K562 (cell line): ENCODE measurements at places on chromosomes 2 and 18.

GRCh38 chr2:3423492-3424170 is 44.1 kb downstream of the TRAPPC12 start:
- DNase-seq, result peak; percentile 77

- DNase-seq, result no peak
These were observed 95.4 kb downstream of the BOD1L2 start for GRCh38 chr18:57242285-57242684.

DNA sequence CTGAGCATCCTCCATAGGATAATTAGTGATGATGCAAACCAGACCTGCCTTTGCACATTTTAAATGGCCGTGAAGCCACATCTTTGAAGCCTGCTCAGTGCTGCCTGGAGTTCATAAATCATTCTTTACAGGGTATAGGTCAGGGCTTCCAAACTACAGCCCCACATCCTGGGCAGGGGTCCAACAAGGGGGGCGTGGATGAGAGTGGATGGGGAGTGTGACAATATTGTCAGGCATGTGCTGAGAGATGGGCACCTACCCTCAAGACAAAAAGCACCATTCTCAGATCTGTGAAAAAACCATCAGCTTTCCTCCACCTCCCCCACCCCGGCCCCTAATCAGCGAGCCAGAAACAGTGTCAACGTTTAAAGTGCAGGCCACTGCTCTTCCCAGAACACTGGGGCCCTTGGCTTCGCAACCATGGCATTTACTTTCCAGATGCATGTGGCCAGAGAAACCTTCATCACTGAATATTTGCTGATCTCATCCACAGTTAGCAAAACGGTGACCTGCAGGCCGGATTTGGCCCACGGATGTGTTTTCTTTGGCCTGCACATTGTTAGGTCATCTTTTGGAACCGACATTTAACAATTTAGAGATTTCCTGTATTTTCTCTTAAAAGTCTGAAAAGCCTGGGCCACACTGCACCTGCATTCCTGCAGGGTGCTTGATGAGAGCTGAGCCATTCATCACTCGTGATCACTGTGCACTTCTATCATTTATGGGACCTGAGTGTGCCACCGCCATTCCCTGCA is 130.7 kb downstream of the ANKRD44 start:
- DNase-seq, result no peak

DNA sequence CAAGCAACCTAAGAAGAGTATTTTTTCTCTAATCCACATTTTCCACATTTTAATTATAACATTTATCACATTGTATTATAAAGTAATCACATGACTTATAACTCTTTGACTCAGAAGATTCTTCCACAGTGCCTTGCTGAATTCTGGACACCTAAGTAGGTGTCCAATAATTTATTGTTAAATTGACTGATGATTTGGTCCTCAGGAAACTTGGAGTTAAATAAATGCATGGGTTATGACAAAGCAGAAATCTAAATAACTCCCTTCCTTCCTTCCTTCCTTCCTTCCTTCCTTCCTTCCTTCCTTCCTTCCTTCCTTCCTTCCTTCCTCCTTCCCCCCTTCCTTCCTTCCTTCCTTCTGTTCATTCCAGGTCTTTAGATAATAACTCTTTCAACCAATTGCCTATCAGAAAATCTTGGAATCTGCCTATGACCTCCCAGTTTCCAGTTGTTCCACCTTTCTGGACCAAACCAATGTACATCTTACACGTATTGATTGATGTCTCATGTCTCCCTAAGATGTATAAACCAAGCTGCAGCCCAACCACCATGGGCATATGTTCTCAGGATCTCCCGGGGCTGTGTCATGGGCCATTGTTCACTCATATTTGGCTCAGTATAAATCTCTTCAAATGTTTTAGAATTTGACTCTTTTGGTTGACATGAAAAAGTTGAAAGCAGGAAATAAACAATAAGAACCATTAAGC is 10.4 kb upstream of the KDSR start:
- no peak for DNase-seq

DNA sequence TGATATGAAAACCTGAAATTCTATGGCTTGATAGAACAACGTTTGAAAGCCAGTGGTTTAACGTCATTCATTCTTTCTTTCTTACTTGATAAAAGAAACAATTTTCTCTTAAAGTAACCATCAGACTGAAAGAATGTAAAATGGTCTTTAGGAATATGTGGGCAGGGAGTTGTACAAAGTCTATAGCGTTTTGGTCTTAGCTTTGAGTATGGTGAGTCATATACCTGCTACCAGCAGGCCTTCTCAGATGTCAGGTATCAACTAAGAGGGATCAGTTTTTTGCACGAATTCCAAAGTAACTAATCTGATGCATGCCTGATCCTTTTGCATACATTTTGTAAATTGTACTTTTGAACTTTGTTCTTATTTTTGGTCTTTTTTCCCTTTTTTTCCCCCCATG is 101.5 kb upstream of the DSEL start:
- DNase-seq, result no peak

DNA sequence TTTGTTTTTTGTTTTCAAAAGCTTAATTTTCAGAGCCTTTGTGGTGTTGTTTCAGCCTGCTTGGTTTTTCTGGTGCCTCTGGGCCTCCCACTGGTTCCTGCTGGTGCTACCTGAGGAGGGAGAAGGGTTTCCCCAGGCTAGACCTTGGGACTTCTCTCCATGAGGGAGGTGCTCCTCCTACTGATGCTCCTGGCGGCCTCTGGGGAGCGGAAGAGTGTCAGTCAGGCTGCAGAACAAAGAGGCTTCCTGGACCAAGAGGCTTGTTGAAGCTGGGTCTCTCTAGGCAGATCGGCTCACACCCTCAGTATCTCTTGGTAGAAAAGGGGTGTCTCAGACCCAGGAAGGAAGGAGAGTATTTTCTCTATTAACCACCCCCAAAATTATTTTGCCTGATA is 32.2 kb downstream of the RFX8 start:
- no peak for DNase-seq

DNA sequence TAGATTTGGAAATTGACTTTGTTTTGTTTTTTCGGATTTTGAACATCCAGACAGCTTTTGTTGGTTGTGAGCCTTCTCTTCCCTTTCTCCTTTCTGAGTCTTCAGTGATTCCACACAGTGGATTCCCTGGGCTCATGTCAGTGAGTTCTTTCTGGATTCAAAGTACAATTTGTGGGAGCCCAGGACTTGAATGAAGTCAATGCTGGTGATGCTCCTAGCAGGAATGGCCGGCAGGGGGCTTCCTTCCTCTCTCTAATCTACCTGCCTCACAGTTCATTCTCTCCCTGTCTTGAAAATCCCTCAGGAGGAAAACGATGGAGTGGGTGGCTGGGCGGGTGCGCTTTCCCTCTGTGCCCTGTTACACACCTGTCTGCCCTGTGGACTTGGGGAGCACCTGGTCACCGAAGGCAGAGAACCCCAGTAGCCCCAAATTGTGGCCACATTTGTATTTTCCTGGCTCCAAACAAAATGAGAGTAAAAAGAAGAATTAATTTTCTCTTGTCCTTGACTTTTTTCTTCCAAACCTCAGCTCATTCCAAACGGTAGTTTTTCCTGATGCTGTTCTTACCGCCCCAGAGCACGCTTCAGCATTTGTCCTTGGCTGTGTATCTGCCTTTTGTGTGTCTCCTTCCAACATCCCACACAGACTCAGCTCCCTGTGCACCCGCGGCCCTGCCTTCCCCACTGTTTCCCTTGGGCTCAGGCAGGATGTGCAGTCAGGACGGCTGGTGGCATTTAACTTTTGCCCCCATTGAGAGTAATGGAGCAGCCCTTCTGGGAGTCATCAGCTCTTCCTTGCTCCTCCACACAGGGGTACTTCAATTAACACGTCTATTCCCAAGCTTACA is 86.6 kb downstream of the MARCO start:
- peak; percentile 58 for DNase-seq

DNA sequence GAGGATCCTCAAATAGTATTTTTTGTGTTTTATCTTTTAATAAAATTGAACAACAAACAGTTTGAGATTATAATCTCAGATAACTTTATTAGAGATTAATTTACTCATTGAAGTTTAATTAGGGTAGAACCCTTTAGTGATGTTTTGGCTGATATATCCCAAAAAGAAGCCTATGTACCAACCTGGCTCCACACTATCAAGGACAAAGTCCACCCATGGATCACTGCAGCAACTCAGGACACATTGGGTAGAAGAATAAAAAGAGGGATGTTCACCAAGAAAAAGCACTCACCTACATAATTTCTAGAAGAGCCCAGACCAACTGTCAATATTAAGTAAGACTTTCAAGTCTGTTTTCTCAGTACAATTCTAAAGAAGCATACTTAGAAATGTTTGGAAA is 112.9 kb downstream of the EXOC6B start:
- no peak for DNase-seq

GRCh38 chr2:164054651-164055050 is 318.8 kb upstream of the FIGN start:
- DNase-seq, result no peak

- DNase-seq, result peak; percentile 7
These were observed 338.4 kb upstream of the SLC39A10 start for GRCh38 chr2:195318440-195319111.

GRCh38 chr2:2826621-2827020 is 495.5 kb upstream of the MYT1L start:
- DNase-seq, result no peak

- DNase-seq, result no peak
These were observed 39.1 kb downstream of the ACKR3 start for GRCh38 chr2:236608710-236609109.

DNA sequence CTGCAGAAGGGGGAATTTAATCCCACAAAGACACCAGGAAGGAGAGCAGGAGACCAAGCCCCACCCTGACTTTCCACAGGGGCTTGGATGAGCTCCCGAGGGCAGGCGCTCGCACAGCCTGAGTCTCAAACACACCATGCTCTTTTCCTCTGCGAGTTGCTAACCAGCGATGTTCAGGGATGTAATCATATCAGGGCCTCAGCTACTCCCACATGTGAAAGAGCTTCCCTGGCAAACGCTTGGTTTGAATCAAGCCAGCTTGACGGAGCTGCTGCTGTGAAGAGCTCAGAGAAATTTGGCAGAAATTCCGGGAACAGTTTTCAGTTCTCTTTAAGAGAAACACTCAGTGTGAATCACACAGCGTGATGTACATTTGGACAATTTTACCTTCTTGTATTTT is 385.8 kb downstream of the GALR1 start:
- DNase-seq, result no peak

- no peak for DNase-seq
These were observed 42.6 kb downstream of the PXDN start for GRCh38 chr2:1701556-1702185.

DNA sequence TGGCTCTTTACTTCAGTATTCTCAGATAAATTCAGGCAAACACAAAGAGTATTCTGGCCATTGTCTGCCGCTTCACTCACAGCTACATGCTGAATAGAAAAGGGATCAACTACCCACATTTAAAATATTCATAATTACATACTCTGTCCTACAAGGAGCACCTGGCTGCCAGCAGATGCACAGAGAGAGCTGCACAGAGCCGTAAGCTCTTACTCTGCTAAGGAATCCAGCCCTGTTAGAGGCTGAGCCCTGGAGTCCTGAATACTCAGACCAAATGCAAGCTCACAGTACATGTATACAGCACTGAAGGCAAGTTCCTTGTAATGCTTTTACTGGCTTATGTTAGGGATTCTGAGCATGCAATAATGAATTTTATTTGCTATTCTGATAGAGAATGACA is 80.3 kb downstream of the FTCDNL1 start:
- no peak for DNase-seq

- DNase-seq, result peak; percentile 86
These were observed 50.8 kb downstream of the WIPF1 start for GRCh38 chr2:174546519-174547506.

DNA sequence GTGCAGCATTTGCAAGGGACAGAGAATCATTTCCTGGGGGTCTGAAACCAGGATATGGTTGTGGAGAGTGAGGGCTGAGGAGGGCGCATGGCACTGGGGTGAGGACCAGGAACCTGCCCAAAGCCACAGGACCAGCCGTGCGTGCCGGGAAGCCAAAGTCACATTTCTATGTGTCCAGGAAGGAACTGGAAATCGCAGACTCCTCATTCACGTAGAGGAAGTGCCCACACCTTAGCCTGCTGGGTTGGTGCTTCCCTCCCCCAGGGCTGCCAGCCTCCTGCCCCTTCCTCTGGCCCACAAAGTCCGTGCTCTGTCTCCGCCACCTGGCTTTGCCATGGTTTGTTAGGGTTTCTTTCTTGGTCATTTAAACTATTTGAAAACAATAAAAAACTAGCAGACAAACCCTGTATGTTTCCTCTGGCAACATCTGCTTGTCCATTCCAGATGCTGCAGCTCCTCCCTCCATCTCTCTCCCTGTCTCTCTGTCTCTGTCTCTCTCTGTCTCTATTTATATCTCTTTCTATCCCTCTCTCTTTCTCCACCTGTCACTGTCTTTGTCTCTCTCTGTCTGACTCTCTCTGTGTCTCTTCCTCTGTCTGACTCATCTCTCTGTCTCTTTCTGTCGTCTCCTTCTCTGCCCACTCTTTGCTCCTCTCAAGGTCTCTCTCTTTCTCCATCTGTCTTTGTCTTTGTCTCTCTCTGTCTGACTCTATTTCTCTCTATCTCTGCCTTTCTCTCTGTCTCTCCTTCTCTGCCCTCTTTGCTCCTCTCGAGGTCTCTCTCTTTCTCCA is 163.2 kb upstream of the TPO start:
- no peak for DNase-seq

DNA sequence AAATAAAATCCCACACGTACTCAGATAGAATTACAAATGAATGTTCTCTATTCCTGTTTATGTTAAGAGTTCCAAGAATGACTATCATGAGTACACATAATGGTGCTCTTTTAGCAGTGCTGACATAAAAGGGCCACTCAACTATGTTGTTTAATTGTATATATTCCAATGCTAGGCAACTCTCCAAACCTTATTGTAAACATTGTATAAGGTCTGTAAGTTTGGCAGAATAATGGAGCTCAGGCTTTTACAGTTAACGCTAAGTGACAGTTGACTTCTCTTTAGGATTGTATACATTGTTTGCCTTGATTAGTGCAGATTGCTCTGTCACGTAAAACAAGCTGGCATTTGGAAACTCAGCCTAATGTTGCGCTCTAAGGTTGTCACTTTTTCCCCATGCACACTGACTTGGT is 20.8 kb downstream of the RBMS1 start:
- no peak for DNase-seq

DNA sequence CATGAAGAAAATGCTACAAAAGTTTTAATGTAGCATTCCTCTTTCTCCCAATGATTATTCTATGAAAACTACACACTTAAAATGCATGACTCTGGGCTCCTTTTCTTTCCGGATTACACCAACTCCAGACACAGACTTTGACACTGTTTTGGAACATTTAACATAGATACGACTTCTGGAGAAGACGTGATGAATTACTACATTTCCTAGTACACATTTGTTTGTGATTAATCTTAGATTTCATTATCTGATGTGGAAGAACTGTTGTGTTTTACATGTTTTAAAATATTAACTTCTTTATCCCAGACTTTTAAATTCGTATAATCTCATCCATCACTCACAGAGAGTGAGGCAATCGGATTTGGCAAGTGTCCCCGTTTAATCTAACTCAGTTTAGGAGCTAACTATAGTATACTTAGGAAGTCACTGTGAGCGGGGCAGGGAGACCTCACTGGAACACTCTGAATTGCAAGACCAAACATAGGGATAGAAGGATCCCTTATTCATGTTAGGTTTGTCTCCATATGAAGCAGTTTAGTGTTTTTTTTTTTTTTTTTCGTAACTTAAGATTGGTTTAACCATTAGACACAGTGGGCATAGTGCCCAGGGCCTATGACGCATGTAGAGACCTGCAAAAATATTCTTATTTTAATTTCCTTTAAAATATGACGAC is 66.7 kb downstream of the PDE1A start:
- no peak for DNase-seq
